ENCODE measurements at places on chromosomes 3 and 15. TPM values are rescaled to one million over a fixed set of nuclear protein-coding genes. Genes with fewer than 3 reads are reported as not detected.

Gene ARGFX
- total RNA-seq, result not detected

Gene NR1I2
- total RNA-seq, result not detected

Gene IL16
- total RNA-seq, result not detected

Gene ZXDC
- total RNA-seq, result 31.8 TPM

Gene KLF15
- total RNA-seq, result 5.7 TPM

GRCh38 chr15:70596354-70597055, 166.9 kb downstream of the UACA start:
- H3K36me3 ChIP-seq, result peaks cover 29% of the 10 kb centered on the region
- DNase-seq, result peak; percentile 7
- no peaks in the 10 kb centered on the region for H3K4me1 ChIP-seq
- no peak overlapping the region for H3K4me3 ChIP-seq
- peaks cover 40% of the 10 kb centered on the region for H3K27me3 ChIP-seq

DNA sequence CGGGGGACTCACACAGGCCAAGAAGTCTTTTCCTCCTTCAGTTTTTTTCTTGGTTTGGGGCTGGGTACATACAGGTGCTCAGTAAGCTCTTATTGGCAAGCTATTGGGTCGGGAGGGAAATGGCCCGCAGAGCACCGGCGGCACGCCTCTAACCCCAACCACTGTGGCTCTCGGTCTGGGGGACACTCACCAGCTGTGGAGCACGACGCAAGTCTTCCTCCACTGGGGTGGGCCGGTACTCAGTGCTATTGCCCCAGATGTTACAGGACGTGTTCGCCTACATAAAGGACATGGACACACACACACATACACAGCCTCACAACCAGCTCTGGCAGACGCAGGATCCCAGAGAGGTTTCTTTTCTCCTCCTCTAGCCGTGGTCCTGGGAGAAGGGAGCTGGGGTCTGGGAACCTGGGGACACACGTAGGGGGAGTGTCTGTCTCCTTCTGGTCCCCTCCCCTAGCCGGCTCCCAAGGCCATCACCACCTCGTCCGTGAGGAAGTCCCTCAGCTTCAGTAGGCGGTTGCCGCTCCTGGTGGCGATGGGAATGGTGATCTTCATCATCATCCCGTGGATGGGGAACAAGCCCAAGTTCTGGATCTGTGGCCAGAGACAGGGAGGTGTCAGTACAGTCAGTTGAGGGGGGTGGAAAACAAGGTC, 33.4 kb downstream of the FEM1B start:
- H3K4me1 ChIP-seq, result peaks cover 92% of the 10 kb centered on the region
- H3K27ac ChIP-seq, result peak overlapping the region; percentile 96
- peak; percentile 78 for DNase-seq
- H3K36me3 ChIP-seq, result peaks cover 81% of the 10 kb centered on the region

DNA sequence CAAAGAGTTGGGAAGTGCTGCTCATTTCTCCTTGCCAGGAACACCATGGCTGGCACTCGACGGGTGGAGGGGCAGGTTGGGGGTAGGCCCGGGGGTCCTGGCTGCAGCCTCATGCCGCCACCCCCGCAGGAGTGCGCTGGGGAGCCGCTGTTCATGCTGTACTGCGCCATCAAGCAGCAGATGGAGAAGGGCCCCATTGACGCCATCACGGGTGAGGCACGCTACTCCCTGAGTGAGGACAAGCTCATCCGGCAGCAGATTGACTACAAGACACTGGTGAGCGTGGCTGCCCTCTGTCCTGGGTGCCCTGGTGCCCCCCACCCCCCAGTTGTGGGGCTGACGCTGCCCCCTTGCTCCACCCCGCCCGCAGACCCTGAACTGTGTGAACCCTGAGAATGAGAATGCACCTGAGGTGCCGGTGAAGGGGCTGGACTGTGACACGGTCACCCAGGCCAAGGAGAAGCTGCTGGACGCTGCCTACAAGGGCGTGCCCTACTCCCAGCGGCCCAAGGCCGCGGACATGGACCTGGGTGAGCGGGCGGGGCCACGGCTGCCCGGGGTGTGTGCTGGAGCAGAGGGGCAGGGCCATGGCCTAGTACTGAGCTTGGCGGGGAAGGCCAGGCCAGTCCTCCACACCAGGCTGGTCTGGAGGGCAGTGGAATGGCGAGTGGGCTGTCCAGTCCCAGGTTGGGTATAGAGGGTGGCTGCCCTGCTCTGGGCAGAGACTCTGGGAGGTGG, 45.1 kb downstream of the PLXNA1 start:
- H3K4me1 ChIP-seq, result no peaks in the 10 kb centered on the region
- H3K27me3 ChIP-seq, result no peaks in the 10 kb centered on the region
- no peak overlapping the region for H3K4me3 ChIP-seq
- DNase-seq, result no peak
- no peak overlapping the region for H3K27ac ChIP-seq

- H3K4me3 ChIP-seq, result no peak overlapping the region
- H3K4me1 ChIP-seq, result no peaks in the 10 kb centered on the region
- H3K27me3 ChIP-seq, result no peaks in the 10 kb centered on the region
- no peaks in the 10 kb centered on the region for H3K36me3 ChIP-seq
- H3K27ac ChIP-seq, result no peak overlapping the region
Measured at GRCh38 chr3:68664276-68664675, 268.1 kb downstream of the TAFA4 start.

GRCh38 chr15:39578851-39579486, 1.9 kb upstream of the THBS1 start:
- H3K36me3 ChIP-seq, result peaks cover 23% of the 10 kb centered on the region
- DNase-seq, result no peak
- H3K4me3 ChIP-seq, result peak overlapping the region; percentile 97
- no peaks in the 10 kb centered on the region for H3K27me3 ChIP-seq
- peaks cover 50% of the 10 kb centered on the region for H3K4me1 ChIP-seq

DNA sequence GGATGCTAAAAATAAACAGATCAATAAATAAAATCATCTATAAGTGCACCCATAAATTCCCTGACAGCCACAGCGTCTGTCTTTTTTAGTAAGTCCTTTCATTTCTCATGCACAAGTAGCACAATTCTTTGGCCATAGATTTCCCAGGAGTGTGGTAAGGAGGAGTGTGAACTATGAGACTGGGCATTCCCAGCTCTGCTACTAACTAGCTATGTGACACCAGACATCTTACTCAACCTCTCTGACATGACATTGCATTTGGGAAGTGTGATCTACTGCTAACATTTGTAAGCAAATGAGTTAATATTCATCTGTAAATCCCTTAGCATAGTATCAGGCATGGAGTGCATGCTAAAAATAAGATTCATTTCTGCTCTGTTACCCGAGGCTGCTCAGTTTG, 301.7 kb downstream of the NTRK3 start:
- no peaks in the 10 kb centered on the region for H3K4me1 ChIP-seq
- H3K27me3 ChIP-seq, result no peaks in the 10 kb centered on the region
- no peak overlapping the region for H3K27ac ChIP-seq
- no peak for DNase-seq
- no peak overlapping the region for H3K4me3 ChIP-seq
- H3K36me3 ChIP-seq, result no peaks in the 10 kb centered on the region

DNA sequence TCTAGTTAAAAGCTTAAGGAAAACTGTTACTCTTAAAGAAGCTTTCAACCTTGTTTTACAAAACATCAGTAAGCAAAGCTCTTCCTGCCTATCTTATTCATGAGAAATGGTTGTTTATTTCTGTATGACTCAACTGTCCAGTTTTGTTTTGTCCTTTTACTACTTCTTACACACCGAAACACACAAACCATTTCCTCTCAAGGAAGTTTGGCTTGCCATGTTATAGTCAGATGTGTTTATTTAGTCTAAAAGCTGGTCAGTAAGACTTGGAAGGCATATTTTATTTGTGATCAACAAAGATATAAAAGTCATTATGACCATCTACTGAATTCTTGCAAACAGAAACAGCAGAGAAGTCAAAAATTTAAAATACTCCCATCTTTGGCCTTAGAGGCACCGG, 53.2 kb upstream of the RBSN start:
- DNase-seq, result no peak
- peaks cover 73% of the 10 kb centered on the region for H3K27me3 ChIP-seq
- no peak overlapping the region for H3K4me3 ChIP-seq
- no peak overlapping the region for H3K27ac ChIP-seq
